Activated CD8-positive, alpha-beta memory T cell treated with anti-CD3 and anti-CD28 coated beads, Interleukin-2, amount 10 ng/mL, durations not matched to agents 7 days and 5 days (primary cell): ENCODE measurements at places on chromosomes 7 and 10. TPM values are rescaled to one million over a fixed set of nuclear protein-coding genes. Genes with fewer than 3 reads are reported as not detected.

- no peak for DNase-seq
Observed at GRCh38 chr10:35639021-35639727, 2.9 kb downstream of the FZD8 start.

DNA sequence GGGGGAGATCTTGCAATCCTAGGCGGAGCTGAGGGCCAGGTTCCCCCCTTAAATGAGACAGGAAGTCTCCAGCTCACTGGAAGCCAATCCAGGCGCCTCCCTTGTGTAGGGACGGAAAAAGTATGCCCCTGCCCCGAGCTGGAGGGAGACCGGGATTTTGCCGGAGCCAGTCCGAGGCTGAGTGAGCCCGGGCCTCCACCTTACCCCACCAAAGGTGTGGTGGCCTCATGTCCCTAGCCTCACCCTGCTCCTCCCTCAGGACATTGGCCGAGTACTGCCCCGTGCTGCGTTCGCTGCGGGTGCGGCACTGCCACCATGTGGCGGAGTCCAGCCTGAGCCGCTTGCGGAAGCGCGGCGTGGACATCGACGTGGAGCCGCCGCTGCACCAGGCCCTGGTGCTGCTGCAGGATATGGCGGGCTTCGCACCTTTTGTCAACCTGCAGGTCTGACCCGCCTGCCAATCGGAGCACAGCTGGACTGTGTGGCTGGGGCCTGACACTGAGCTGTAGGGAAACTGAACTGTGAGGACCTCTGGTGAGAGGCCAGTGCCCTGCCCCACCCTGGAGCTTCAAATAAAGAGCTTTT, 2.0 kb downstream of the FBXL15 start:
- DNase-seq = peak; percentile 69

DNA sequence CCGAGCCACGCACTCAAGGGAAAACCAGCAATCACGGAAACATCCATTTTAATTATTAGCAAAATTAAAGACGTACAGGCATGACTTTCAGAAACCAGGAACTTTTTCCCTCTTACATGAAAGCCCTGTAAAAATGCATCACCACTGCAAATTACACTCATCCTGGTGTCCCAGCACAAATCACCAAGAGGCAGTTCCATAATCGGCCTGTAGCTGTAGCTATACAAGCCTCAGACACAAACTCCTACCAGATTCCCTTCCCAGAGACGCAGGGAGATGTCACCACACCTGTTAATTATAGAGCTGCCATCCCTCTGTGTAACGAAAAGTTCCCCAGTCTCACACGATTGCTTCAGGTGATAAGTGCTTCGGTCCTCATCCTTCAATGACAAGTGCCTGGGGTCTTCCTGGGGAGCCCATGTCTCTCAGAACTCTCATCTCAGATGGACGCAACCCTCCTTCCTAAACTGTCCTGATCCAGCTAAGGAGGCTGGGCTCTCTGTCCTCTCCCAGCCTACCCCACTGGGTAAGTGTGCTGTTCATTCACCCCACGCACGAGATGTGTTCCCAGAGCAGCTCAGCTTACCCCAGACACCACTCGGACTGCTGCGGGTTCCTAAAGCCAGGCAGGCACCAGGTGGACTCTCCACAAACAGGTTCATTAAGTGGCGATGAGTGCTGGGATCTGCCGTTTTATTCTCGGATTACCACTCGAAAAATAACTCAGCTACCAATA, 5.9 kb downstream of the FGFR2 start:
- no peak for DNase-seq

GRCh38 chr10:70962686-70963085, 74.3 kb upstream of the PCBD1 start:
- DNase-seq = no peak

DNA sequence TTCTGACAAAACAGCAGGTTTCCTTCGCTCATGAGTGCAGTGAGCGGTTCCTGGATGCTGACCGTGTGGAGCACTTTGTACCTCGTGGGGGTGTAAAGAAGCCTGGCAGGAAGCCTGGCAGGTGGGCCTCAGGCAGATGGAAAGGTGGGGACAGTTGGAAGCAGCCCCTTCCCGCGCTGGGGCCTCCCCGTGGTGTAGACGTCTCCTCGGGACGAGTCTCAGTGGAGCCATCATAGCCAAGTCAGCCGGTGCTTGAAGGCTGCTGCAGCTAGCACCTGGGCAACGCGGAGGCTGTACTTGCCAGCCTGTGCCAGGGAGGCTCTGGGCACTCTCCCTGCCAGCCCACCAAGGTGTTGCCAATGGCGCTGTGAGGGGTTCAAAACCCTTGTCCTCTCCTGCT, 154.5 kb downstream of the WDR37 start:
- DNase-seq = no peak

DNA sequence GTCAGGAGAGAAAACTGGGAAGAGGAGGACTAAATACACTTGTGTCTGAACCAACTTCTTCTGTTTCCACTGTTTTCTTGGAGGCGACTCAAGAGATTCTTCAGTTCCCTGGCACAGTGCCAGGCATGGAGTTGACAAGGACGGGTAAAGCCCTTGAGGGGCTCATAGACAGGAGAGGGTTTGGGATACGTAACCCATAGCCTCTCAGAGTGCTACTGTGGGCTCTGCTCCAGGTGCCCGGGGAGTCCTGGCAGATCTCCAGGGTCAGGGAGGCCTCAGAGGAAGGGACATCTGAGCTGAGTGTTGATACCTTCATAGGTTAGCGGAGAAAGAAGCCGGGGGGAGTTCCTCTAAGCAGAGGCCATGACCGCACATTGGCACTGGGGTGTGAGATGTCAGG, 42.0 kb downstream of the GALNT17 start:
- DNase-seq = no peak

DNA sequence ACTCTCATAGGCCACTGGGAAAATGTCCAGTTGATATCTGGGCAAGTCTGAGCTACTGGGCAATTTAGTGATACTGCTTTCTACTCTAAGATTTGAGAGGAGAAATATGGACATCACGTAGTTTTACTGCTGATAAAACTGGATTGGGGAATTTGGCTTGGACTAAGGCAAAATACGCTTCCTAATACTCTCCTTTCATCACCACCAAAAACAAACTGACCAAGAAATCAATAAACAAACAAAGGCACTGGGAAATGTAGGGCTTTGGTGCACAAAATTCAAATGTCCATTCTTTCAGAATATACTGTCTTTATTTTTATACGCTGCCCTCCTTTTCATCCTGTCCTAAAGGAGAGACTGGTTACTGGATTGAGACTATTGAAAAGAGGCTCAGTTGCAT, 145.1 kb upstream of the SP8 start:
- DNase-seq = no peak

AIMP2 gene
- total RNA-seq = 45.6 TPM

AP1S1 gene
- 51.7 TPM for total RNA-seq

LLCFC1 gene
- not detected for total RNA-seq

FIS1 gene
- 117 TPM for total RNA-seq

FOXI2 gene
- not detected for total RNA-seq

CACNA2D1 gene
- total RNA-seq = 0.28 TPM

GTF2I gene
- total RNA-seq = 186 TPM
